ENCODE measurements at places on chromosomes 12 and 14.

GRCh38 chr12:11778713-11779685 lies 129.5 kb downstream of the ETV6 start:
- DNase-seq: no peak

- no peak for DNase-seq
Observed at GRCh38 chr12:1346126-1346525, 248.3 kb downstream of the FBXL14 start.

GRCh38 chr12:31588976-31589375 lies 2.0 kb downstream of the DENND5B start:
- no peak for DNase-seq

DNA sequence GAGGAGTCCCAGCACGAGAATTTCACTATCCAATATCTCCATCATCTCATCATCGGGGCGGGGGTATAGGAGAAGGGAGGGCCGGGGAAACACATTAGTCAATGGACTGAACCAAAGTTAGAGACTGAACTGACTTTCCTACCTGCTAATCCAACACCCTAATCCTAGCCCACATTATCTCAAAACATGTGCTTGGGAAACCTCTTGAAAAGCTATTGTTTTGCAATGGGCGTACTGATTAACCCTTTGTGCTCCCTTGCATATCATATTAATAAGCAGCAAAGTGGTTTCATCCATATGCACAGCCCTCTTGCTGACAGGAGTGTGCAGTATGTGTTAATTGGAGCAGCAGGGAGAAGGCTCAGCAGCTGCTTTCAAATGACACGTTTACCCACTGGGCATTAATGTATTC lies 125.7 kb upstream of the GRIP1 start:
- no peak for DNase-seq

DNA sequence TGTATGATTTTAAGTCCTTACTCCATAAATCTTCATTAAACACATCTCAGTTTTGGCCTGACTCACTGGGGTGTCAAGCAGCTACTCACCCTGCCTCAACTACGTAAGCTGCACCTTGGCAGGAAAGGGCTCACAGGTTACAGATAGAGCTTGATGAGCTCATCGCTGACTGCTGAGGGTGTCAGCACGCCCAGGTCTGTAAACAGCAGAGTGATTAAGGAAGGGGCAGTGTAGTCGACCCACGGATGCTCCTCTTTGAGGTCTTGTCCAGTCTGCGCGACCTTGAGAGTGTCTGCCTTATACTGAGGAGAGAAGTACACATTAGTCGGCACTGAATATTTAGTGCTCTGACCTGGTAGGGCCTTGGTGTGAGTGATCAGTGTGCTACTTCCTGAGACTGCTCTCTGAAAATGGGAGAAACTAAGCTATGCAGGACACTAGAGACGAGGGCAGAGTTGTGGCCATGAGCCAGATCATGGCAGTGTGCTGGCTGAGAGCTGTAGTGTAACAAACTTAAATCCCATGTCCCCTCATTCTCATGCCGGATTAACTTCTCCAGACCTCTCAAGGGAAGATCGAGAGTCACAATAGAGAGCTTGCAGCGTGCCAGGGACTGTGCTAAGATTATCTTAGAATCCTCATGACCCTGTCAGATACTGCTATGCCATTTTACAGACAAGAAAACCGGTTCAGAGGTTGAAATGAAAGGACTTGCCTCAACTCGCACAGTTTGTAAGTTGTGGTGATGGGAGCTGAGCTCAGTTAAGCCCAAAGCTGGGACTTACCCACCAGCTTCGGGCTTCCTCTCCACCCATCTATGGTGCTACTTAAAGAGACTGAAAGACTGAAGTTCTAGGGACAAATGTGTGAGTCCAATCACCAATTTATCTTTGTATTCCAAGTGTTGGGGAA lies 11.6 kb downstream of the EIF2B1 start:
- DNase-seq: no peak

- no peak for DNase-seq
Observed at GRCh38 chr12:114291389-114292060, 114.4 kb downstream of the TBX5 start.

GRCh38 chr12:112875608-112876007 lies 31.2 kb upstream of the OAS1 start:
- no peak for DNase-seq

GRCh38 chr14:26849514-26849913 lies 251.7 kb upstream of the NOVA1 start:
- no peak for DNase-seq

DNA sequence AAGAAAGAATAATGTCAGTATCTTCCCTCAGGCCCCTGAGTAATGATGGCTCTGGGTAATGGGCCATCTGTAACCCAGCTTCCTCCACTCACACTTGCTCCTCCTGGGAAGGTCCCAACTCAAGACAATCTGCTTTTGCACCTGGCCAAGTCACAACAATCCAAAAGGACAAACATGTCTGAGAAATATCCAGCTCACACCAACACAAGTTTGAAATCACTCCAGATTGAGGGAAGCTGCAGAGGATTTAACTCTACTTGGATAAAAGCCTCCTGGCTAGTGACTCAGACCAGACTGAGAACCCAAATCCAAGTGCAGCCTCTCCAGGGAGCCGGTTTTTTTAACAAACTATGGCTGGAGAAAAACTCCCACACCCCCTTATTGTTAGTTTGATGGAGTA lies 34.2 kb downstream of the RTRAF start:
- no peak for DNase-seq

- DNase-seq: no peak
Observed at GRCh38 chr12:6459004-6459337, 7.1 kb downstream of the TAPBPL start.

DNA sequence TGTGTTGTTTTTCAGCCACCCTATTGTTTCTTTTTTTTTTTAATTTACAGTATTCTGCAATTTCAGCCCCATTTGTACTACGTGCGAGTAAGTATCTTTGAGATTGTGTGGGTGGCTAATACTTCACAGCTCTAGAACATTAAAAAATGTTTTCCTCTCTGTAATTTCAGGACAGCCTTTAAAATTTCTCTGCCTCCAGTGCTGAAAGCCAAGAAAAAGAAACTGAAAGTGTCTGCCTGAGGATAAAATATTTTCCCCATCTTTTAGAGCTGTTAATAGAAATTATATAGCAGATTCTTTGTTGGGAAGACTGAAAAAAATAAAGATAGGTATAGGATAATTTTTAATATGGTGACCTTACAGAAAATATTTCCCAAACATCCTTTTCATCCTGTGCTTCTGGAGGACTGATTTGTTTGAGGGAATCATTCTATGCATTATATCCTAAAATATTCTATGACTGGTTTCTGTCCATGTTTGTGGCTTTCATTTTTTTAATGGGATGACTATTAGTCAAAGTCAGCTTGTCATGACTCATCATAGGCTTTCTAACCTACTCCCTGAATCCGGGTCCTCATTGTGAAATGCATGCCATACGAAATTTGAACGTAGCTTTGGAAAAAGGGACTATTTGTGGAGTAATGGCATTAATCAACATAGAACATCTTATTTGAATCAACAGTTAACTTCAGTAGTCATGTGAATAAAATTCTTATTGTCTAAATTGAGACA lies 10.8 kb upstream of the TCTN2 start:
- DNase-seq: no peak

- no peak for DNase-seq
Observed at GRCh38 chr14:88154321-88154720, 149.4 kb downstream of the GPR65 start.

DNA sequence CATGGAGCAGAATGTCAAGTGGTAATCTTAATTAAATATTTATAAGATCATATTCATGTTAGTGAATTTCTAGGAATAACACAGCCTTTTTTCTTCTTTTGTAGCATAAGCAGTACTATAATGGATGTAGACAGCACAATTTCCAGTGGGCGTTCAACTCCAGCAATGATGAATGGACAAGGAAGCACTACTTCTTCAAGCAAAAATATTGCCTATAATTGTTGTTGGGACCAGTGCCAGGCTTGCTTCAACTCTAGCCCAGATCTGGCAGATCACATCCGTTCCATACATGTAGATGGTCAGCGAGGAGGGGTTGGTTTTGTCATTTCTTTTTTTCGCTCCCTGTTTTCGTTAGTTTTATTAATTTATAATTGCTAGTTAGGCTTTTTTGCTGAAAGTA lies 23.1 kb downstream of the AEBP2 start:
- DNase-seq: no peak

DNA sequence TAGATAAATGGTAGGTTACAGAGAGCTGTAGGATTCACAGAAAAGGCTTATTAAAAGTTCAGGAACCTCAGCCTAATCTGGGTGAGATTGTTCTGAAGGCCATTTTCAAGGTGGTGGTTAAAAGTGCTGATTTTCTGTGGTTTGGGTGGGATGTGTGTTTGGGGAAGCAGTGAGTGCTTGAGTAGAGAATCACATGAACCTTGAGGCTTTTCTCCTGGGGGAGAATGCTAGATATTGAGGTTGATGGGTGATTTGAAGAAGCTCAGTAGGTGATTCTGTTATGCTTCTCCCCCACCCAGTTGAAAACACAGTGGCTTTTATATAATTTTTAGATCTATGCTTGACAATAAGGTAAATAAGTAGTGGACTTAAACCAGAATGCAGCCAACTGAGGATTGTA lies 420.9 kb downstream of the PCNX1 start:
- DNase-seq: no peak

DNA sequence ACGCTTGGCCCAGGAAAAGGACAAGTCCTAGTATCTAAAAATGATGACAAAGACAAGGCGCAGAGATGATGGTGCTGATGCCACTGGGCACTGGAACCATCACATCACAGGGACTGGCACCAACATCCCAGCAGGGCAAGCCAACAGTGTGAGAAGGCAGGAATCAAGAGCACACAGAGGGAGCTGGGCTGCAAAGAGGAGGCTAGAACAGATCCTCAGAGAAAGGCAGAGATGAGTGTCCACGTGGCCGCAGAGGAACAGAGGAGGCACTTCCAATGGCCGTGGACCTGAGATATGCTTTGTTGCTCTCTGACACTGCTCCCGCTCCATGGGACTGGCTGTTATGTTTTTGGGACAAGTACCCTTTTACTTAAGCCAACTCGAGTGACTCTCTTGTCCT lies 17.9 kb downstream of the FOXN3 start:
- DNase-seq: no peak

DNA sequence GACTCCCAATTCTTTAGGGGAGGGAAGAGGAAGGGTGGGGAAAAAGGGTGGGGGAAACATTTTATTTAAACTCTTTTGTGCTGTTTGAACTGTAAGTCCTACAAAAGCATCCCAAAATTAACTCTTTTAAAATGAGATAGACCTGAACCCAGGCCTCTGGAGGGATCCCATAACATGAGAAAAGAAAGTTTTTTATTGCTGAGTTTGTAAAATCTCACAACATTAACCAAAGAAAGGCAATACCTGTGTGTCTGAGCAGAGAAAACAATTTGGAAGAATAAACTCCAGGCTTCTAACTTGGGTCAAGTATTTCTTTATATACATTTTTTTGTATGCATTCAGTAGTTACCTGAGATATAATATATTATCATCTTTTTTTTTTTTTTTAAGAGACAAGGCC lies 107.1 kb downstream of the KSR2 start:
- no peak for DNase-seq

GRCh38 chr14:81400202-81400678 lies at the start of gene STON2:
STON2 (minus strand) TSS chr14:81400324; CDS start chr14:81398382, 1,942 bp downstream.
- no peak for DNase-seq

DNA sequence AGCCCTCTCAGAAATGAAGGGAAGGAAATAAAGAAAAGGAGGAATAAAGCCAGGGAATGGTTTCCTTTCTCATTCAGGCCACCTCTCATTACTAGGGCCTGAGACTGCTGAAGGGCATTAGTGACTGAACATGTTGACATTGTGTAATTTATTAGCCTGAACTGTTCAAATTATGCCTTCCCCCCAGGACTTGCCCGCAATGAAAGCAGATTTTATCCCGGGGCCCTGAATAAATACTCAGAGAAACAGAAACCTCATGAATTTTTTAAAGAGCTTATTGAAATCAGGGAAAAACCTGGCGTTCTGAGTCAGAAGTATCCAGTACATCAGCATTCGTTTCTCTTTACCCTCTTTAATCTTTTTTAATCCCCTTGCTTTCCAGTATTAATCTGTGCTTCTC lies 35.9 kb upstream of the WSCD2 start:
- DNase-seq: no peak

GRCh38 chr14:59086241-59086882 lies 102.1 kb upstream of the DAAM1 start:
- no peak for DNase-seq

GRCh38 chr14:57609192-57610075 lies 115.8 kb upstream of the CCDC198 start:
- no peak for DNase-seq

DNA sequence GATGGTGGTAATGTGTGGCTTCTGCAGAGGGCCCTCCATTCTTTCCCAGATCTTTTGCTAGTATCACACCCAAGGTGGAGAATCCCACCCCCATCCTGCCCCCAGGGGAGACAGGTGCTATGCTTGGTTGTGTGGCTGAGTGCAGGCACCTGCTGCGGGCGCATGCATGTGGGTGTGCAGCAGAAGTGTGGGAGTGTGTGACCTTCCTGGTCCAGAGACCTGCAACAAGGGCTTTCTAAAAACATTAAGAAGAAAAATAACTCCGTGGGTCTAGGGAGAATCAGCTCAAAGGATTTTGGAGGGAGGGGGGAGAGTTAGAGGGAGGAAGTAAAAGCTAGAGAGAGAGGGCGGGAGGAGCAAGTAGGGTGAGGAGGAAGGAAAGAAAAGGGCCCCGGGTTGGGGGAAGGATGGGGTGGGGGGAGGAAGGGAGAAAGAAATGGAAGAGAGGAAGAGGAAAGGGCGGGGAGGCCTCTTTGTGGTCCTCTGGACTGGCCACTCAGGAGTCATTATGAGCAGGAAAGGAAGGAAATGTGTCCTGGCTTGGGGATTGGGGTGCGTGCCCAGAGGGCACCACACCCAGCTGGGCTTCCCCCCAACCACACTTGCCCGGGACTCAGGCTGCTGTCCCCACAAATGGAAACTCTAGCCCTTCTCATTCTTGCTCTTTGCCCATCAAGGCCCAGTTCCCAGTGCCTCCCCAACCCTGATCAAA lies 3.1 kb upstream of the FIGNL2 start:
- no peak for DNase-seq

DNA sequence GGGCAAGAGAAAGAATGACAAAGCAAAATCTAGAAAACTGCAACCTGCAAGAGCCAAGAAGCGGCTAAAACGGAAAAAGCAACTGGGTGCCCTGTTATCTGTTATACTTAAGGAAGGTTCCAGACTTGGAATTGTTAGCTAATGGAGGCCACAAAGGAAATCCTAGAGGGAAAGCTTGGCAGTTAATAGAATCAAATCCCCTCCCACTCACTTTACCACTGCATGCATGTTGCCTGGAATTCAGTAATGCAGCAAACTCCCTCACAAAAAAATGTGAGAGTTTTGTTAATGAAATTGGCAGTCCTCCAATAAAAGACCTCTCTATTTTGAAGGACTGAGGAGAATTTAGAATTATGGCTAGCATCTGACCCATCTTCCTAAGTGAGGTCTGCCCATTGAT lies 164.2 kb upstream of the SOX5 start:
- DNase-seq: no peak

Data from thymus (tissue), 14 donors.